ENCODE measurements at places on chromosomes 11 and 22.
A peak's percentile ranks its signal among the peaks of the same experiment; 100 is the strongest.

- no peak for DNase-seq
Measured at GRCh38 chr22:49606562-49607290, 220.9 kb downstream of the BRD1 start.

- DNase-seq = no peak
Measured at GRCh38 chr11:46348566-46349401, 1.5 kb downstream of the DGKZ start.

GRCh38 chr11:43567396-43567975 lies 113.1 kb upstream of the HSD17B12 start:
- no peak for DNase-seq

DNA sequence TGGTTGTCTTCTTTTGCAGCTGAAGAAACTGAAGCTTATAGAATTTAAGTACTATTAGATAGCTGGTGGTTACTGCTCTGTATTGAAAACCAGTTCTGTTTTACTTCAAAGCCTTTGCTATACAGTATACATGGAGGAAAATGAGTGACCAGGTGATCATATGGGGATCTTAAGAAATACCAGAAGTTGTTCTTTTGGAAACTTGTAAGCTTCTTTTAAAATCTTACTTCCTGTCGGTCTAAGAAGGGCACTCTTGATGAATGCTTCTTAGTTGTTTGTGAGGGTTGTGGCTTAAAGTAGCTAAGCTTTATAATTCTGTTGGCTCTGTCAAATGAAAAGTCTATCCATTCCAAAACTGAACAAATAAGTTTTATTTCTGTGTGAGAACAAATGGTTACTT lies 55.2 kb downstream of the PDE3B start:
- DNase-seq = no peak

DNA sequence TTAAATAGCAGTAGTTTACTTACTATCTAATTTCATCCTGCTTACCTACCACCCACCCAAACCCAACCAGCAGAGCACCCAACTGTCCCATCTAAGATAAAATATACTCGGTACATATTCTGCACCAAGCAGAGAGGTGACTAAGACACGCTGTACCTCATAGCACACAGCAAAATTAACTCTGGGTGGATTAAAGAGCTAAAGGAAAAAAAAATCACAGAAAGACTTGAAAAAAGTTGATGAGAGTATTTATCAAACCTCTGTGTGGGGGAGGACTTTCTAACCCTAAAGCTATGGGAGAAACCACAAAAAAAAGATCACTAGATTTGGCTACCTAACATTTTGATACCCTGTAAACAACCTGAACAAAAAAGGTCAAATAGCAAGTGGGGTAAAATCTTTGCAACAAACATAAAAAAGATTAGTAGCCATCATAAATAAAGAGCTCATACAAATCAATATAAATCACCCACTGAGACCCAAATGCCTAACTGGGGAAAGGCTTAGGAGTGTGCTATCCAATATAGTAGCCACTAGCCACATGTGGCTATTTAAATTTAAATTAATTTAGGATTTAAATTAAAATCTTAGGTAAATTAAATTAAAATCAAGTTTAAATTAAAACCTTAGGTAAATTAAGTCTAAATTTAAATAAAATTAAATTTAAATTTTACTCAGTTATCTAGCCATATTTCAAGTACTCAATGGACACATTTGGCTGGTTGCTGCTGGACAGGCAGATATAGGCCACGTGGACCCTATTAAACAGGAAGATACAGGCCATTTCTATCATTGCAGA lies 25.6 kb upstream of the CD5 start:
- DNase-seq = no peak

DNA sequence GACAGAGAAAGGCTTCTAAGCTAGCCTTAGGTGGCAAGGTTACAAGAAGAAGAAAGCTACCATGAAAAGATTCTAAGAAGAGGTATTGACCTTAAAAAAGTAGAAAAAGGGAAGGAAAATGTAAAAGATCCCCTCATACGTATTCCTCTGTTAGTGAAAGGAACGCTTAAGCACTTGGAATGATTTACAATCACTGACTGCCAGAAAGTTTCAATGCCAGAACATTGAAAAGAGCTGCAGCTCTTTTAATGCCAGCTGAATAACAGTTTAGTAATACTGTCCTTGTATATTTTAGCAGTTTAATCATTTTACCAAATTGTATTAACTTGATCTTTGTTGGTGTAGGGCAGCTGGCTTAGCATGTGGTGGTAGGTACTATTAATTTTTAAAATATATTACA lies 650.7 kb downstream of the FAM181B start:
- no peak for DNase-seq

DNA sequence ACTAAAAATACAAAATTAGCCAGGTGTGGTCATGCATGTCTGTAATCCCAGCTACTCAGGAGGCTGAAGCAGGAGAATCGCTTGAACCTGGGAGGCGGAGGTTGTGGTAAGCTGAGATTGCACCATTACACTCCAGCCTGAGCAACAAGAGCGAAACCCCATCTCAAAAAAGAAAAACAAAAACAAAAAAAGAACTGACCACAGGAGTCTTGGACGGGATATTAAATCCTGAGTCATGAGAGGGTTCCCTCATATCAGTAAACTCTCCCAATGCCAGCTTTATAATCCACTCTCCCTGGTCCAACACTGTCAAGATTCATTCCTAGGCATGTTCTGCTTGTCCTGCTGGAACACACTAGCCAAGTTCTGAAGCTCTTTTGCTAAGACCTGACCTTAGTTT lies 61.5 kb upstream of the EP300 start:
- no peak for DNase-seq

GRCh38 chr11:78239781-78240180 lies 51.1 kb downstream of the USP35 start:
- no peak for DNase-seq

DNA sequence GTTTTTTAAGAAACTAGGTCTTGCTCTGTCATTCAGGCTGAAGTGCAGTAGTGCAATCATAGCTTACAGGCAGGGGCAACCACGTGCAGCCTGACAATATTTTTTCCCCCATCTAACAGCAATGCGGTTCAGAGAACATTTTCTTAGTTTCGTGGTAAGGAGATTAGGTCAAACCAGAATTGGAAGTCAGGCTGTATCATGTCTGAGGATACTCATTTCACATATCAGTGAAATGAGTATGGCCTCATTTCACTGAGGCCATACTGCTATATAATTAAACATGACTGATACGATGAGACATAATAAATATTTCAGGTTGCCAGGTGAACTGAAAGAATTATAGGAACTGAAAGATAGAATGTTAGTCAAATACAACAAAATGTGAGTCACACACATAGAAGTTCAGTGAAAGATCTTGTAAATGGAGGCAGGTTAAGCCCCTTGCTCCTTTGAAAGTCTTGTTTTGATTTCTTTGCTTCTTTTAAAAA lies 32.5 kb upstream of the IZUMO1R start:
- no peak for DNase-seq

- no peak for DNase-seq
Measured at GRCh38 chr11:130473056-130473794, 24.8 kb downstream of the ADAMTS15 start.

- no peak for DNase-seq
Measured at GRCh38 chr22:40813912-40814315, 5.2 kb downstream of the SLC25A17 start.

DNA sequence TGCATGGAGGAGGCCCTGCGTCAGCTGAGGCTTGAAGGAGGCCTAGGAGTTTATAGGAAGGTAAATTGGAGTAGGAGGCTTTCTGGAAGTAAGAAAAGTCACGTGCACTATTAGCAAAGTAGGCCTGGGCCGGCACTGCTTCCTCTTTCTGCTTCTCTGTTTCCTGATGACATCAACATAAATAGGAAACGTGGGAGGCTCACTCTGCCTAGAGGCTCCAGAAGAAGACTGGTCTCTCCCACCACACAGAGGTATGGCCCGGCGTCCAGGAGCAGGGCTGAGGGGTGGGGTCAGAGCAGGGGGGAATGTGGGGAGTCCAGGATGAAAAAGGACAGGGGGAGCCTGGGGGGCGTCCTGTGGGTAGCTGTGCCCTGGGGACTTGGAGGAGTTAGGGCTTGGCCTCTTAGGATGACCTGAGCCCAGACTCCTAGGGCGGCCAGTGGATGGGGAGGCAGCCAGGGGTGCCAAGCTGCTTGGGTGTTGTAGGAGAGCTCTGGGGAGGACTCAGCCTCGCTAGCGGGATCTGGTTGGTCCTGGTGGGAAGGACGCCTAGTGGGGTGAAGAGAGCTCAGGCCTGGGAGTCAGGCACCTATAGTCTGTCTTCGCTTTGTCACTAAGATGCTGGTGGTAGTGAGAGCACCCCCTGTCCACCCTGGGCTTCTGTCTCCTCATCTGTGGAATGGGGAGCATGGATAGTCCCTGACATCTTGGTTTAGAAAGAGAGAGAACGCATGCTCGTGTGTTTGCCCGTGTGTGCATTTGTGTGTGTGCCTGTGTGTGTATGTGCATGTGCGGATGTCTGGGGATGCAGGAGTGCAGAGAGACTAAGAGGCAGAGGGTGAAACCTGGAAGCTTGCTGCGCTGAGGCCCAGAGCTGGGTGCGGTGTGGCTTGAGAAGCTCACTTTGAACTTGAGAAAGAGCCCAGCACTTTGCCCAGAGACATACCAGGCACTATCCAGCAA lies at the start of gene CSF2RB:
TSS of gene CSF2RB (plus strand) at position 202 of the 963 bp plus-strand sequence. CDS start 8,580 bp downstream, outside the sequence.
- peak; percentile 28 for DNase-seq

- DNase-seq = peak; percentile 31
Measured at GRCh38 chr11:123330948-123331347, 99.1 kb upstream of the GRAMD1B start.

GRCh38 chr11:73317373-73317772 lies 9.3 kb downstream of the ARHGEF17 start:
- DNase-seq = no peak

- peak; percentile 31 for DNase-seq
Measured at GRCh38 chr11:103682318-103683184, 353.9 kb upstream of the DDI1 start.

DNA sequence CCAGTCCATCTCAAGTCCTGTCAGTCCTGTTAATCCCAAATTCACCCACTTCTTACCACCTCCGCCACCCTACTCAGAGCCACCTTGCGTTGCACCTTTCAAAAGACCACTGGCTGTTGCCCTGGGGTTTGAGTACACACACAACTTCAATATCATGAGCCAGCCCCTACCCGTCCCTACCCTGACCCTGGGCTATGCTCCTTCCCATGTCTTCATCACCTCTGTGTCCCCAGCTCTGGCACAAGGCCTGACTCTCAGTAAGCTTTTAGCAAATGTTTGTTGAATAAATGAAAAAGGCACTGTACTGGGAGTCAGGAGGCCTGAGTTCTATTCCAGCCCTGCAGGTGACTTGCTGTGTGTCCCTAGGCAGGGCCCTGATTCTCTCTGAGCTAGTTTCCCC lies 26.5 kb downstream of the OTOG start:
- DNase-seq = no peak

- DNase-seq = no peak
Measured at GRCh38 chr22:44927463-44928135, 82.2 kb downstream of the PHF21B start.

GRCh38 chr11:79040348-79040747 lies 400.5 kb downstream of the TENM4 start:
- DNase-seq = no peak

DNA sequence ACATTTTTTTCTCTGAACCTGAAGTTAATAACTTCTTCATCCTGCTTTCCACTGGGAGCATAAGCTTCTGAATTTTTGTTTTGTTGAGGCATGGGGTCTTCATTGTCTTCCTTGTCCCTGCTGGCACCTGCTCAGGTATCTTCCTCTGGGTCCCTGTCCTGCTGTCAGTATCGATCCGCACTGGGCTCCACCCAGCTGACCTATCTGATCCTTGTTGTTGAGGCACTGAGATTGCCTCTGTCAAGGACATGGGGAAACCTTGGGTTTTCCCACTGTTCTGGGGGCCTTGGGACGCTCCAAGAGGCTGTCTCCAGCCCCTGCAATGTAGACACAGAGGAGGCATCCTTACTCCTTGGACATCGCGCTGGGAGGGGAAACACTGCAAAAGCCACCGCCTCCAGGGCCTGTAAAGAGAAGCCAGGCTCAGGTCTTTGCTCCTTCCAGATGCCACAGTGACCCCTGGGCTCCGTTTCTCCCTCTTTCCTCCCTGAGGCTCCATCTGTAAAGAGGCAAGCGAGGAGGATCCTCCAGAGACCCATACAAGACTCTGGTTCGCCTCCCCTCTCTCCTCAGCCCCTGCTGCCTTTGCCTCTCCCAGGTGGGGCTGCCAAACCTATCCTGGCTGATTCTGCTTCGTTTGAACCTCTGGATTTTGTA lies 8.6 kb upstream of the RBFOX2 start:
- DNase-seq = no peak

DNA sequence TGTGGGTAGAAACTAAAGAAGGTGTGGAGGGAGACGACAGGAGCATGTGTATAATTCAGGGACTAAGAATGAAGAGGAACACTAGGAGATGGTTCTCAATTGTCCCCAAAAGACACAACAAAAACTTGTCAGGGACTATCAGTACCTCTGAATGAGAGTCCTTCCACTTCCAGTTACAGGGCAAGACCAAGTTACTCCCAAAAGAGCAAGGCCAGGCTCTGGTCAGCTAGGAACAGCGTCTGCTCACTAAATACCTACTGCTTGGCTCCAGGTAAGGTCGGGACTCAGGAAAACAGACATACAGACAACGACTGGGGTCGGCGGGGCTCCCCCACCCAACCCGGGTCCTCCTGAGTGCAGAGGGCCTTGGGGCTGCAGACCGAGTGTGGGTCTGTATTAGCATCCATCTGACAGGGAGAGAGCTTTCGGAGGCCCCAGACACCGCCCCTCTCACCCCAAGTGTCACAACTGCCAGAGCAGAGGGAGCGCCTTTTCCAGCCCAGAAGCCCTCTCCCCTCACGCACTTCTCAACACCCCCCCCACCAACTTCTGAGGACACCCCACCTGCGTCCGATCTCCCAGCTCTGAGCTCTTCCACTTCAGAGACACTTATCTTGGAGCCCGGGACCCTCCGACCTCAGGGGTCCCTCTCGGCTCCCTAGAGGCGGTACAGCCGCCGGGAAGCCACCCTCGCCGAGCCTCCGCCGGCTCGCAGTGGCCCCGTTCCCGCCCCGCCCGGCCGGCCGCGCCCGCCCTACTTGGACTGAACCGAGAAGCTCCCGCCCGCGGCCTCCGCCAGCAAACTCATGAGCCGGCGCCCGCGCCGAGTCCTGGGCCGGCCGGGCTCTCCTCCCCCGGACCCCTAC lies 522 bp downstream of the RHOG start:
- no peak for DNase-seq

DNA sequence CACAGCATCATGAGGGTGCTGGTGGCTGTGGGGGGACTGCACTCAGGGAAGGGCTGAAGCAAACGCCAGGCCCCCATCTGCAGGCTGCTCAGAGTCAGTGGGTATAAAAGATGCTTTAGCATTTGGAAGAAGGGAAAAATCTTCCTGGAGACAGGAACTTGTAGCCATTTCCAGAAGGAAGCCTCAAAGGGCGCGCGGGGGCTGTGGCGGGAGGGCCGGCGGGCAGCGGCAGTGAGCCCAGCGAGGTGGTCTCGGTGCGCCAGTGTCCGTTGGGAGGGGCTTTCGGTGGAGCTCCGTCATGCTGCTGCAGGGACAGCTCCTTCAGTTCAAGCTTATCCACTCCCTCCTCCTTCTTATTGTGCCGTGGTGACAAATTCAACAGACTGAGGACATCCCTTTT lies 63.0 kb upstream of the PITPNB start:
- no peak for DNase-seq

Data from gastrocnemius medialis (tissue), 4 donors.